ENCODE measurements at places on chromosomes 4 and X.

GRCh38 chr4:8320386-8320750 is 50.8 kb downstream of the HTRA3 start:
- no peak for DNase-seq

DNA sequence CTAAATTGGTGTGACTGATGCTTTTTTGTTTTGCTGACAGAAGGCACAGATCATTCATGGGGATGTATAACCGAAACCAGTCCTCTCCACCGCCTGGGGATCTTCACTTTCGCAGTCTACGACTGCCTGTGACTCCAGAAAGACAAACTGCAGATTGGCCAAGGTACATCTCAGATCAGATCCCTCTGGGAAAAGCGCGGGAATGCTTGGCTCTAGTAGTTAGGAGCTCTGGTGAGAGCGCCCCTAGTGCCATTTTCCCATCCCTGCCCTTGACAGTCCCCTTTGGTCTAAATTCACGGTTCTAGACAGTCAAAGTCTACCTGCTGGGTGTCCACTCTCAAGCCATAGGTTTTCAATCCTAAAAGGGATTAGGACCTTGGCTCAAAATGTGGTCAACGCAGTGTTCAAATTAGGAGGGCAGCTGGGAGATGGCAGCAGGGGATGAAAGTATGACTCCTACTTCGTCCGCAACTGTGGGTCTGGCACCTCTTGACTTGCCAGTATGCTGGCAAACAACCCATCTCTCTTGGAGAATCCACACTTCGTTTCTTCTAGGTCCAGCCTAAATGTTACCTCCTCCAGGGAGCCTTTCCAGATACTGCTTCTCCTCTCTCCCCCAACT is 6.9 kb upstream of the HAND2 start:
- DNase-seq = no peak

DNA sequence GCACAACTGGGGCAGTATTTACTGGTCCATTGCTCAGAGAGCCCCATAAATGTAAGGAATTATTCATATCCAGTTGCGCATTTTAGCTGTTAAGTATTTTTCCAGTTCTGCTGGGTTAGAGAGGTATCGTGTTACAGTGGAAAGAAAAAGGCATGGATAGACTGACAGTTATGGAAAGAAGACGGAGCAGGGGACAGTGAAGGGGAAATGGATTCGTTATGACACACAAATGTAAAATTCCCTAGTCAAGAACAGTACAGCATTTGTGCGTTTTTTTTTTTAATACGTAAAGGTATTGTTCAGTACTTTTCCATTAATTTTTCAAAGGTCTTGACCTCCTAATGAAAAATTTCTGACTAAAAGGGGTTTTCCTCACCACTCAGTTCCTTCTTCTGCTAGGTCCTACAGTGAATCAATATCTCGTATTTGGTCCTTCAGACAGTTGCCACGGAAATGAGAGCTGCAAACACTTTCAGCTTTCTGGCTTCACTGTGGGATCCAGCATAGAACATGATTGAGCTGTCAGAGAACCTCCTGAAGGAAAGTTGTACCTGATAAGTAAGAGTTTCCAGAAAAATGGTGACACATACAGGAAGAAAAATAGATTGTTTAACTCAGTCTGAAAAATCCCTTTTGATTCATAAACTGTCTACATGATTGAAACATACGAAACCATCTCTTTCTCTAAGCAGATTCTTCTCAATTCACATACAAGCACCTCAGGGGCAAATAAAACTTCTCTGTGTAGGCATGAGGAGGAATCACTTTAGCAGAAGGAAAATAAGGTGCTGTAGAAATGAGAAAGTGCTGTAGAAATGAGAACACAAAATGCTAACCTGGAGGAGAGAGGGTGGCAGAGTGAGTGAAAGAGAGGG is 21.8 kb upstream of the BBS12 start:
- DNase-seq = no peak

- no peak for DNase-seq
These were observed 3.1 kb downstream of the POLR2B start for GRCh38 chr4:56981795-56982201.

DNA sequence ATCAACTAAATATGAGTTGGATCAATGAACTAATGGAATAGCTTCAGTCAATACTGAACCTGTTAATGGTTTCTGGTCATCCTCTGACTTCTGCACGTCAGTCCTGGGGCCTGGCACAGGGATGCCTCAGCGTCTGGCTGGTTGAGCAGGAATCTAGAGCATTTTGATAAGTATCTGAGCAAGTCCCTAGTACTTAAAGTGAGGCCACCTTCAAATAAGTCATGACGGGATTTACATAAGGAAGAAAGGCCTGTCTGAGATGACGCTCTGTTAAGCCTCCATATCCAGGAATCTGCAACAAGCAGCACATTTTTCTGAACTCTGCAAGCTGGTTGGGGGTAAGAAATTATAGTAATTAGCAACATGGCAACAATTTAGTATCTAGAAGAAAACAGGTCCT is 83.2 kb upstream of the TBC1D9 start:
- no peak for DNase-seq

GRCh38 chr4:98284640-98285046 is 23.5 kb downstream of the RAP1GDS1 start:
- no peak for DNase-seq

DNA sequence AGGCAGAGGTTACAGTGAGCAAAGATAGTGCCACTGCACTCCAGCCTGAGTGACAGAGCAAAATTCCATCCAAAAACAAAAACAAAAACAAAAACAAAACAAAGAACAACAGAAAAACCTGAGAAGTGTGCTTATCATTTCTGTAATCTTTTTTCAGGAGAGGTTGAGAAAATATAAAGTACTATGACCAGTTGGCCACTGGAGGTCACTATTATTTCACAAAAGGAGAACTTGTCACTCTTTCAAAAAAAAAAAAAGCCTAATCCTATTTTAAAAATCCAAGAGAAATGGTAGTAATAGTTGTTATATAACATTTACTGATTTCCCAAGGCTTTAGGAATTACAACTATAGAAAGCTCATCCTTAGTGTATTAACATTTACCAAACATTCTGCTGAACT is 24.9 kb upstream of the RNF150 start:
- no peak for DNase-seq

DNA sequence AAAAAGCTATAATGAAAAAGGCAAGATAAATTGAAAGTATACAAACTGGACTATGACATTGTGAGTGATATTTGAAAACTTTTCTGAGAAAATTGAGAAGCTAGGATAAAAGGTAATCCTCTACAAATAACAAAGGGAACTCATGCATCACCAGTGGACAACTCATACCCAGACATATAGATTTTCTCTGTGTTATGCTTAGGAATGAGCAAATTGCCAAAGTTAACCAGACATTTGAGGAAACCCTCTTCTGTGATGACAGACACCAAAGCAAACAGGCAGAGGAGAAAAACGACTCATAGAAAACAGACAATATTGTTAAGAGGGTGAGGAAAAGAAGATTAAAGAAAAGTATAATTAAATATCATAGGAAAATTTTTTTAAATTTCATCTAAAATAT is 186.5 kb downstream of the MAB21L2 start:
- no peak for DNase-seq

DNA sequence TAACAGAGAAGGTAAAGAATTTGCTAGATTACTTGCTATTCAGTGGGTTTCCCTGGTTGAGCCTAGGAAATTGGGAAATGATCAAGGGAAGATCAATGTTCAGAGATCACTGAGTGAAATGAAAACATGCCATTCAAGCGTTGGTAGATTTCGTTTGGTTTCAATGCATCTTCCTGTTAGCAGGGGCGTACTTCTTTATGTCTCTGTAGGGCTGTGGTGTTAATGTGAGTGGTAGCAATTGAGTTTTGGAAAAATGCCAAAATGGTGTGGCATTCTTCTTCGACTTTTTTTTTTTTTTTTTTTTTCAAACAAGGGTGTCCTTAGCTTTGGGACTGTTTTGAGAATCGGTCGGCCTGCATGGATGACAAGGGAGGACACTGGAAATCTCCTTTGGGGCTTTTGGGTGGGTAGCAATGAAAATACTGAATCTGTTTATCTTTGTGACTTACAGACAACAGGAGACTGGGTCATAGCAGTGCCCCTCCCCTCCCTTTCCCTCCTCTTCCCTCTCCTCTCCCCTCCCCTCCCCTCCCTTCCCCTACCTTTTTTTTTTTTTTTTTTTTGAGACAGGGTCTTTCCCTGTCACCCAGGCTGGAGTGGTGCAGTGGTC is 50.4 kb downstream of the SPRY1 start:
- DNase-seq = no peak

- DNase-seq = no peak
These were observed 45.2 kb downstream of the MAGEB17 start for GRCh38 chrX:16212436-16212835.

Data from stimulated activated CD4-positive, alpha-beta T cell treated with anti-CD3 and anti-CD28 coated beads, Interleukin-4, amount 100 ng/mL, for 1 hour (primary cell).